ENCODE measurements at places on chromosomes 5 and 9. TPM values are rescaled to one million over a fixed set of nuclear protein-coding genes. Genes with fewer than 3 reads are reported as not detected.

GRCh38 chr5:40150896-40151295 is 528.8 kb upstream of the PTGER4 start:
- no peak for DNase-seq

SLIT3 gene
- 39.5 TPM for polyA plus RNA-seq

GRCh38 chr5:72282878-72283277 is 37.2 kb downstream of the MRPS27 start:
- no peak for DNase-seq

GRCh38 chr5:139079991-139080610 is 118.1 kb downstream of the SIL1 start:
- no peak for DNase-seq

ANGPTL2 gene
- polyA plus RNA-seq: 30.3 TPM

DNA sequence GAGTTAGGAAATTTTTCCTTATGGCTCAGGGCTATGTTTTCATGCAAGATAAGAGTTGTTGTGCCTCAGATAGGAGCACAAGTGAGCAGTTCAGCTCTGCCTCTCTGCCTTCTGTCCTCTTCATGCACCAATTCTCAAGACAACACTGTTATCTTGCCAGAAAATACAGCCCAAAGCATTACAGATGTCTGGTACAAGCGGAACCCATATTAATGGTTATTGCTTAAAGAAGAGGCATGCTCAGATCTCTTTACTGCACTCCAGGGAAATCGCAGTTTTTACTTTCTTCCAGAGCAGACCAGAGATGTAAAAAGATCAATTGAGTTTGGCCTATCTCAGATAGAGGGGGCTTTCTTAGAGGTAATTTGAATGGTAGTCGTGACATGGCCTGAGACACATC is 361.6 kb upstream of the WWC1 start:
- no peak for DNase-seq

DMRT2 gene
- polyA plus RNA-seq: not detected

GRCh38 chr5:144187699-144188294 is 17.1 kb downstream of the KCTD16 start:
- DNase-seq: peak; percentile 81

- DNase-seq: no peak
Measured at GRCh38 chr5:132708645-132709044, 28.7 kb downstream of the KIF3A start.

GRCh38 chr5:43422143-43422542 is 10.0 kb upstream of the CCL28 start:
- no peak for DNase-seq

DNA sequence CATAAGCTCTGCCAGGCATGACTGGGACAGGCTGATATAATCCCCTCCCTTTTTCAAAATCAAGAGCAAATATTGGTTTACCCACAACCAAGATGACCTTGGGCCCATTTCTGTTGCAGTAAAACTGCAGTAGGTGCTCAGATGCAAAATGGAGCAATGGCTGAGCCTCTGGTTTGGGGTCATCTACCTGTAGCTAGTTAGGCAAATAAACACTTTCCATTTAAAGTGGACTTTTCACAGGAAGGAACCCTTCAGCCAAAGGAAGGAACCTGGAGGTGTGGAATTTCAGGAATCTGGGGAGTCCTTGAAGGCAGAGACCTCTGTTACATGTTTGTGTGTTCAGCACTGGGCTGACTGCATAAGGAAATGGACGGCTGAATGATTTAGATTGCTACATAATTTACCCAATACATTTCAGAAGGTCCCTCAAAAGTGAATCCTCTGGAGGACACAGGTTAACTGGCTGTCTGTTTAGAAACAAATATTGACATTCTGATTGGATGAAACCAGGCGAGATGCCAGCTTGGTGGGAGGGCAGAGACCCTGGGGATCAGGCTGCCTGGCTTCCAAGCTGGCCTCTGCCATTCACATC is 170.1 kb upstream of the ZNF618 start:
- no peak for DNase-seq

OTP gene
- not detected for polyA plus RNA-seq

SCGB3A2 gene
- 2,261 TPM for polyA plus RNA-seq

MARCHF11 gene
- polyA plus RNA-seq: not detected

DNA sequence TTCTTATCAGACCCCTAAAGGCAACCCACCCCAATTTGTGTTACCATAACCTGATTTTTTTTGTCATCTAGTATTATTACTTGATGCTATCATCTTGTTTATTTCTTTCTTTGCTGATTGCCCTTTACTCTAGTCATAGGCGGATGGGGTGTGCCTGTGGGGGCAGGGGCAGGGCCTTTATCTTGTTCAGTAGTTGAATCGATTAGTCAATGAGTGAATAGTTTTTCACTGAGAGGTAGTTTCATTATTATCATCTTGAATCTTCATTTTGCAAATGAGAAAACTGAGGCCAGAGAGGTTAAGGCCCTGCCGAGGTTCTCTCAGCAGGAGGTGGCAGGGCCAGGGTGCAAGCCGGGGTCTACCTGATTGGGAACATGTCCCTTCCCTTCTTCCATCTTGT is 9.4 kb upstream of the GM2A start:
- DNase-seq: no peak

DNA sequence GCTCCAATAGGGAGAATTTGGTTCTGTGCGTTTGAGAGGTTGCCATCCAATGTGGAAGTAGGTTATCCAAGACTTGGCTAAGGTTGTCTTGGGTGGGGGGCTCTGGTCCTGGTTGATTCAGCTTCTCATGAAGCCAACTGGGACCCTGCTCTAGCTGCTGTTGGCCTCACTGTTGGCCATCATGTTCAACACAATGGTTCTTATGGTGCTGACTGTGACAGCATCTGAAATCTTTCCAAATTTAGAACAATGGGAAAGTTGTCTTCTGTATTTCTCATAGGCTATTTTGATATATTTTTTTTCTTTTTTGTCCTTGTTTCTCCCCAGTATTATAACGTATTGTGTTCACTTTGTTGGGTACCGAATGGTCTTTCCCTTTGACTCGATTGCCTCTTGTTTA is 71.9 kb downstream of the GDNF start:
- no peak for DNase-seq

DNA sequence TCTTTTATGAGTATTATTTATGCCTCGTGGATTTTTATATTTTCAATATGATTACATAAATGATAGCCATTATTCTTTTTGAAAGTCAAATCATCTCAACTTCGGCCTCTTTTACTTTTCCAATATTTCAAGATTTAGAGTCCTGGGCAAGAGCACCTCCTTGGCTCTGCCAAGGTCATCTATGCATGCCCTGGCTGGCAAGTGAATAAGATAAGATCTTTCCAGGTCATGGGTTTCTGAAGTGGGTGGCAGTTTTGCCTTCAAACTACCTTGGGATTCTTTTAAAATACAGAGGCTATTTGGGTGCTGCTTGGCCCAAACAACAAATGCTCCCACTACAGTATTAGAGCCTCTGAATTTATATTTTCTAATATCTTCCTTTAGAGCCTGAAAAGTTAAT is 95.4 kb downstream of the CWC27 start:
- no peak for DNase-seq

DNA sequence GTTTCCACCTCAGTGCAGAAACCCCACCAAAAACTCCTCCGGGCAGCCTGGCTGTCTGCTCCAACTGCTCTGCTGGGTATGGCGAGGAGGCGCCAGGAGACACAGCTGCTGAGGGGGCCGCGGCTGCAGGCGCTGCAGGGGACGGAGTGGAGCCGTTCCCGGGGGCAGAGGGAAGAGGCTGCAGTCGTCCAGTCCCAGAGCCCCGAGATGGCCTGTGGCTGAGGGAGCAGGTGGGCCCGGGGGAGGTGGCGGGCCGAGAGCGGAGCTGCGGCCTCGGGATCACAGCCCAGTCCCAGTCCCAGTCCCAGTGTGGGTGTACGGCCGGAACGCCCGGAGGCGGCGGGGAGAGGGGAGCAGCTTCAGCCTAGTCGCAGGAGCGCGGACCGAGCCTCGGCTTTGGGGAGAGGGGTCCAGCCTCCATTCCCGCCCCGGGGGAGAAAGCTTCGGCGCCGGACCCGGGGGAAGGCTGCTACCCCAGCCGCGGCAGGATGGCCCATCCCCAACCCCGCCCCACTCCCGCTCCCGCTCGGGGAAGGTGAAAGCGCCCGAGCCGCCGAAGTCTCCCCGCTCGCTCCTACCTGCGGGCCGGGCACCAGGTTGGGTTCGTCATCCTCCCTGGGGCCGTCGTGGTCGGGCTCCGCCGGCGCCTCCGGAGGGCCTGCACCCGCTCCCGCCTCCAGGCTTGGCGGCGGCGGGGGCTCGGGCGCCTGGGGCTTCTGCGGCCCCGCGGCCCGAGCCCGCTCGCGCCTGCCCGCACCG is 513 bp downstream of the FAM193B start:
- no peak for DNase-seq

DNA sequence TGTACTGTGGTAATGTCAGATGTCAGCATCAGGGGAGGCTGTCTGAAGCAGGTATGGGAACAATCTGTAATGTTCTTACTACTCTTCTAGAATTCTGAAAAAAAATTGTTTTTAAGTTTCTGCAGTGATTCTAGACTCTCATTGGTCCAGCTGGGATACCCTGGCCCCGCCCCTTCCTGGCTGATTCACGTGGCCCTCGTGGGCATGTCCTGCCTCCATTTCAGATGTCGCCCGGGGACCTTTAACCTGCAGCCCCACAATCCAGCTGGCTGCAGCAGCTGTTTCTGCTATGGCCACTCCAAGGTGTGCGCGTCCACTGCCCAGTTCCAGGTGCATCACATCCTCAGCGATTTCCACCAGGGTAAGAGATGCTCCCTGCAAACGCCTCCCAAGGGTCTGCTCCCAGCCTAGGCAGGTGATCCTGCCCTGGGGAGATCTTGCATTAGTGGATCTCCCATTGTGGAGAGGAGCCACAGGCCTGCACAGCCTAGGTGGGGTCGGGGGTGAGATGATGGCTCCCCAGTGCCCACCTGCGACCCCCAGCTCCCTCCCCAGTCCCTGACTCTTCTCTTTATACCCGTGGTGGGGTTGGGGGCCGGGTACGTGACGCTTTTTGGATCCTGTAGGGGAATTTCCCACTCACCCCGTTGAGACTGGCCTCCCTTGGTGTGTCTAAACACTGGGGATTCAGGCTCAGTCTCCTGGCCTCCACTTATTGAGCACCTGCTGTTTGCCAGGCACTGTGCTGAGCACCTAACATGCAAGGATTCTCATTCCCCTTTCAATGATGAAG is 36.5 kb downstream of the LAMC3 start:
- no peak for DNase-seq

DNA sequence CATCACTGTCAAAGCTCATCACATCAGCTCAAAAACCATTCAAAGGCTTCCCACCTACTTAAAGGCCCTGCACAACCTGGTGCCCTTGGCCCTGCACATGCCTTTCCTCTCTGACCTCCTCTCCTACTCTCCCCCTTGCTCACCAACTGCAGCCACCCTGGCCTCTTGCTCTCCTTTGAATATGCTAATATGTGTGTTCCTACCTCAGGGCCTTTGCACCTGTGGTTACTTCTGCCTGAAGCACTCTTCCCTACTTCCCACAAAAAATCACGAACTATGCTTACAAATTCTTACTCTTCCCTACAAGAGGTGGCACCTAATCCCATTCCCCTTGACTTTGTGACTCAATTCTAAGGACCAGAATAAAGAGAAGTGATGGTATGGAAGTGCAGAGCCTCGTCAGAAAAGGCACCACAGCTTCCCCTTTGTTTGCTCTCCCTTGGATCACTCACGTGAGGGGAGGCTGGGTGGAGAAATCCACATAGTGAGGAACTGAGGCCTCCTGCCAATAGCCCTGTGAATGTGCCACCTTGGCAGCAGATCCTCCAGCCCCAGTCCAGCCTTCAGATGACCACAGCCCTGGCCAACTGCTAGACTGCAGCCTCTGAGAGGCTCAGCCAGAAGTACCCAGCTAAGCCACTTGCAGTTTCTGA is 3.2 kb upstream of the TMEM171 start:
- no peak for DNase-seq

LSM11 gene
- 5.7 TPM for polyA plus RNA-seq

GRCh38 chr5:140005145-140005591 is 37.9 kb downstream of the NRG2 start:
- no peak for DNase-seq

All from right lung (tissue), 10 donors.